Fibroblast of villous mesenchyme (primary cell): ENCODE measurements at places on chromosomes 3 and 15.

- DNase-seq: no peak
Measured at GRCh38 chr3:8856721-8857120, 87.3 kb upstream of the OXTR start.

DNA sequence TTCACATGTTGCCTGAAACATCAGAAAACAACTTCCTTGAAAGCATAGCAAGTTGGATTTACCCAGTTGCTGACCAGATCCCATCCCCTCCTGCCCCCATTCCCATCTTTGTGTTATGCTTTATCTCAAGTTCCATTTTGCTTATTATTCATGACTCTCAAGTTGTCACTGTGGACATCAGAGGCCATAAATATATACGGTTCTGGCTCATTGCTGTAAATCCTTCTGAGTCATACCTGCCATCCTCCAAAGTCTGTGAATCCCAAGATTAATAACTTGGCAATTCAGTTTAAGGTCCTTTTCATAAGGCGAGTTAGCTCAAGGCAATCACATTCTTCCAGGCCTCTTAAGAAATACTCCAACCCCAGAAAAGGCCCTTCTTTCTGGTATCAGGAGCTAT is 126.2 kb upstream of the C2CD4B start:
- no peak for DNase-seq

- no peak for DNase-seq
Measured at GRCh38 chr3:179276743-179277142, 25.8 kb upstream of the KCNMB3 start.

DNA sequence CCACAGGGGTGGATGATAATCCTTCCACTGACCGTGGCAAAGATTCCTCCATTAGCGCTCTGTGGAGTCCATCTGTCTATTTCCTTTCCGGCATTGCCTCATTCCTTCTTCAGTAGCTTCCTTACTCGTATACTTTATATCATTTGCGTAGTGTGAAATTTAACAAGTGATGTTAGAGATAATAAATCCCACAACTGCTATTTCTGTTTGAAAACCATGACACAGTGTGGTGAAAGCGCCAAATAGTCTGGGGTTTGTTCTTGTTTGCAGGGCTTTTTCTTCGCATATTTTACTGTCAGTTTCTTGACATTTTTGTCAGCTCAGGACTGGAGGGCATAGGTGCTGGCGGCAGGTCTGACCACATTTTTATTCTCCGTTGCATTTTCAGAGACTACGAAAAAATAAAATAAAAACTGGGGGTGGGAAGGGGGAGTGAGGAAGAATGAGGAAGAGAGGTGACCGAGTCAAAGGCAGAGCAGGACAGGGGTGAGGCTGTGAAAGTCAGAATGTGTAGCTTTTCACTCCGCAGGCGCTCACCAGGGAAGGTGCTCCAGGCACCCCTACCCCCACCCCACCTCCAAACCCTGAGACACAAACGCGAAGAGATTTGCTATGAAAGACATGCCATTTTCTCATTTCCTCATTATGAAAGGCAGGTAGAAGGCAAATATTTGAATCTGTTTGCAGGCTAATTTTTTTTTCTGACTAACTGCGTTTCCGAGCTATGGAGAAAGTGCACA is 965.0 kb downstream of the MCTP2 start:
- no peak for DNase-seq

- no peak for DNase-seq
Measured at GRCh38 chr3:108292905-108293328, 3.4 kb upstream of the HHLA2 start.

DNA sequence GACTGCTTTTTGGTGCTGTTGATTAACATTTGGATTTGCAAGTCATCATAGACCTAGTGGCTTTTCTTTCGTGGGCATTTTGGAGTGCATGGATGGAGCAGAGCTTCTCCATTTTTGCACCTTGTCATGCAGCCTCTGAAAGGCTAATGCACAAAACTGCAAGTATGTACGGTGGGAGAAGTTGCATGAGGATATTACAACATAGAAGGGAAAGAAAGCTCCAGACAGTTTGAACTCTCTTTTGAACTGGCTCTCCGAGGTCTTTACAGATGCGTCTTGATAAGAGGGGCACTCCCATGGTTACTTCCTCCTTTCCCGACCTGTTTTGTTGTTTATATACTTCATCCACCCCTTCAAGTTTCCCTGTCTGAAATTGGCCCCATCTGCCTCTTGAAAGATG is 147.1 kb upstream of the GBE1 start:
- DNase-seq: no peak

GRCh38 chr3:61610316-61610715 is 48.9 kb downstream of the PTPRG start:
- DNase-seq: no peak

- DNase-seq: no peak
Measured at GRCh38 chr3:65035246-65035645, 347.4 kb upstream of the ADAMTS9 start.

DNA sequence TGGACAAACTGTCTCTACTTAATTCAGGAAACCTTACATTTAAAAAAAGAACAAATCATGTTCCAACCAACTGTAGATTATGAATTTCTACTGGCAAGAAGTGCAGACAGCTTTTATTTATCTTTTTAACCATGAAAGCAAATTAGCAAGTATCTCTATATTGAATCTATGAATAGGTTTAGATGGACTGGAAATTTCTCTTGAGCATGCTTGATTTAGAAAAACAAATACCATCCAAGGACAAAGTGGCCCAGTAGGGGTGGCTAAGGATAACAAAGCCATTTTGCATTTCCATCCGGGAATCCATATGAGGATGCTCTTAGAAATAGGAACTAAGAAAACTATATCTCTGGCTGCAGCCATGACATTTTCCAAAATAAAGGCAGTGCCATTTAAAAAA is 150.6 kb downstream of the KCNMB2 start:
- no peak for DNase-seq

- DNase-seq: no peak
Measured at GRCh38 chr3:167355446-167355845, 24.7 kb downstream of the ZBBX start.

GRCh38 chr3:48637305-48637704 is 2.0 kb upstream of the SLC26A6 start:
- DNase-seq: no peak

DNA sequence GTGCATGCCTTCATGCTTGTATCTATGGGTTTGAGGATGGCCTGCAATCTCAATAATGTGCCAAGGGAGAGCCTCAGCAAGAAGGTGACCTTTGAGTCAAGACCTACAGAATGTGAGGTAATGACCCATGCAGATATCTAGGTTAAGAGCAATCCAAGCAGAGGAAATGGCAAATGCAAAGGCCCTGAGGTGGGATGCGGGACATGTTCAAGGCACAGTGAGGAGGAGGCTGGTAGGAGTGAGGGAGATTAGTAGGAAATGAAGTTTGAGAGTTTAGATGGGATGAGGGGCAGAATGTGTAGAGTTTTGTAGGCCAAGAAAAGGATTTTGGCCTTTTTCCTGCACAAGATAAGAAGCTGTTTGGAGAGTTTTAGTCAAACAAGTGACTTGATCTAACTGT is 4.7 kb upstream of the MAP2K5 start:
- no peak for DNase-seq

- no peak for DNase-seq
Measured at GRCh38 chr3:169563775-169564059, 99.8 kb downstream of the MECOM start.

DNA sequence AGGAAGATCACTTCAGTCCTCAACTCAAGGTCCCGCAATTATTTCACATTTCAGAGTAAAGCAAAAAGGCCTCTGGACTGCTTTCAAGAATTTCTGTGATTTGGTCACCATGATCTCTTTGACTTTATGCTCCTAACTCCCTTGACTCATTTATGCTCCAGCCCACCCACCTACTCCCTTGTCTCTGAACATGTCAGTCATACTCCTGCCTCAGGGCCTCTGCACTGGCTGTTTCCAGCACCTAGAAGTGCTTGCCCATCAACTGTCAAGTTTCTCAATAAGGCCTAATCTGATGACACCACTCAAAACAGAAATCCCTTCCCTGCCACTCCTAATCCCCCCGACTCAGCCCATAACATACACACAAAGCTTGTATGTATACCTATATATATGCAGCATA is 36.1 kb upstream of the CSPG5 start:
- DNase-seq: no peak

DNA sequence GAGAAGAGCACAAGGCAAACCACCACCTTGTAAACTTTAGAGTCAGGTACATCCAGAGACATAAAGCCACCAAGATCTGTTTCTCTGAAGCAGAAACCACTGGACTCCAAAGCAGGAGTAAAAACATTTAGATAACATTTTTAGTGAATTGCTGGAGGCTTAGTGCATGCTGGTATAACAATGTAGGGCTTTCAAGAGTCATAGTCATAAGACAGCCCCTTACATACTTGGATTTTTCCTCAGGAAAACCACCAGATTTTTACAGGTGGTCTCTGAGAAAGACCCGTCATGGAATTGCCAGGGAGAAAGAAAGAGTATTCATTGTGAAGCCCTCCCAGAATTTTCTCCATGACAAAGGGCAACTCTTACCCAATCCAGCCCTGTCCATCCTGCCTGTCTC is 434.5 kb upstream of the NAALADL2 start:
- no peak for DNase-seq

DNA sequence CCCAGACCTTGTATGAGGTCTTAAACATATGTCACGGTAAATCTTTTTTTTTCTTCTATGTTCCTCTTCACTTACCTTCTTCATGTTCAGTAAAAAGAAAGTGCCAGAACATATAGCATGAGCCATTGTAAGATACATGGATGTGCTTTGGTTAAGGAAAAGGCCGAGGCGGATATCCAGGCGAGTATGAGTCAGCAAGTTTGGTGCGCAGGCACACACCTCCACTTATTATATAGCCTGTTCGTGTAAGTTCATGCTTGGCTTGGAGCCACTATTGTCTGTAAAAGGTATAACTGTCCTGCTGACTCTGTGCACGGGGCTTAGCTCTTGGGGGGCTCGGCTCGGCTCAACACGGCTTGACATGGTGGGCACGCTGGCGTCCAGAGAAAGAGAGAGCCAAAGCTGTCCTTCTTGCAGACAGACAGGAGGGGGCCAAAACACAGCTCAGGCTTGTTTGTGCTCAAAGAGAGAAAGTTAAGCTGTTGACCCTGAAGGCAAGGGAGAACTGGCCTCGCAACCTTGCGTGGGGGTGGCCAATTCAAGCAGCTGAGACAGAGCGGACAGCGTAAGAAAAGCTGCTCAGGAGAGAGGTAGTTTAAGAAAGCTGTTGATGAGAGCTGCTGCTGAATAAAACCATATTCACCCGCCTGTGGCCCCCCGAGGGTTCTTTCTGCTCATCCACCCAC is 251.2 kb downstream of the SLC9A9 start:
- no peak for DNase-seq

GRCh38 chr3:13393427-13394360 is 26.4 kb downstream of the NUP210 start:
- no peak for DNase-seq

DNA sequence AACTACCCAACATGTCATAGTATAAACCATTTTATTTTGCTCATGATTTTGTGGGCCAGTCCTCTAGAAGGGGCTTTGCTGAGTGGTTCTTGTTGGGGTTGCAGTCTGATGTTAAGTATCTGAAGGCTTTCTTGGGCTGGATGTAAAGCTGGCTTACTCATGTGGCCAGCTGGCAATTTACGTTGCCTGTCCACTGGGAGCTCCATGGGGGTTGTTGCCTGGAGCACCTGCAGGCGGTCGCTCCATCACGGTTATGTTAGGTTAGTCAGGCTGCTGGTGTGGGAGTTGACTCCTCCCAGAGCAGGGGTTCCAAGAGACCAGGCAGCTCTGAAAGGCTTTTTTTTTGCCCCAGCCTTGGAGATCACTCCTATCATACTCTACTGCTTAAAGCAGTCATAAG is 98.1 kb downstream of the NR1D2 start:
- DNase-seq: no peak

DNA sequence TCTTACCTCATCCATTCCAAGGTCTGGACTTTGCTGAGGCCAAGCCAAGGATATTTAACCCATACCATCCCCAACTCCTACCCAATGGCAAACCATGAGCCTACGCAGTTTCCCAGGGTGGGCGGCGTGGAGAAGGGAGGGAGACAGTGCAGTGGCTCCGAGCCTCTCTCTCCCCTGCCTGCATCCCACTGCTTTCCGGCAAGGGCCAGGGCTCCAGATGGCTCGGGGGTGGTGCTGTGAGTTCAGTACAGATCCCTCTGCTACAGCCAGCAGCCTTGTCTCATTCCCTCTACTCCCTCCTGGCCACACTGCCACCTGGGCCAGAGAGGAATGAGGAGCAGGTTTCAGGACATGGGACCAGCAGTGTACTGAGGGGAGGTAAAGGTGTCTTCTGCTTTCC is 44.3 kb upstream of the APEH start:
- no peak for DNase-seq

DNA sequence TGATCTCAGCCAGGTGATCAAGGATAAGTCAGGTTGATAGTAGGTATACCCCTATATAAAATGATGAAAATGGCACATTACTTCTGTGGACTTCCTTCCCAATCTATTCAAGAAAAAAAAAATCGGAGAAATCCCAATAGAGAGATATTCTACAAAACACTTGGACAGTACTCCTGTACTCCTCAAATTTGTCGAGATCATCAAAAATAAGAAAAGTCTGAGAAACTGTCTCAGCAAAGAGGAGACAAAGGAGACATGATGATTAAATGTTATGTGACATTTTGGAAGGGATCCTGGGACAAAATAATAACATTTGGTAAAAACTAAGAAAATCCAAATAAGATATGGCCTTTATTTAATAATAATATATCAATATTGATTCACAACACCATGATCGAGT is 94.6 kb downstream of the DCLK3 start:
- DNase-seq: no peak

DNA sequence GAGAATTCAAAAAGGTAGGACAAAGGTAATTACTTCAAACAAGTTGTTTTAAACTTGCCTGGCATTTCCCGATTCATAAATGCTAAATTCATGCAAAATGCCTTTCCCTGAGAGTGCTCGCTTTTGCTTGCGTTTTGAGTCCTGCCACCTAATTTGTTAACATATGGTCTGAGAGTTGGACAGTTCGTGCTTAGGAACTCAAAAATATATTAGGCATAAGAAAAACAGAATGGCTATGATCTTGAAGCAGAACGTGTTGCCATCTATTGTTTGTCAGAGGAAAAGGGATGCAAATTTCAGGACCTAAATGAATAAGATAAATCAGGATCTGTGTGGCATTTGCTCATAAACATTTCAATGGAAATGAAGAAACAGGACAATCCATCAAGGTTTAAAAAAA is 195.8 kb downstream of the ZMAT3 start:
- DNase-seq: no peak

DNA sequence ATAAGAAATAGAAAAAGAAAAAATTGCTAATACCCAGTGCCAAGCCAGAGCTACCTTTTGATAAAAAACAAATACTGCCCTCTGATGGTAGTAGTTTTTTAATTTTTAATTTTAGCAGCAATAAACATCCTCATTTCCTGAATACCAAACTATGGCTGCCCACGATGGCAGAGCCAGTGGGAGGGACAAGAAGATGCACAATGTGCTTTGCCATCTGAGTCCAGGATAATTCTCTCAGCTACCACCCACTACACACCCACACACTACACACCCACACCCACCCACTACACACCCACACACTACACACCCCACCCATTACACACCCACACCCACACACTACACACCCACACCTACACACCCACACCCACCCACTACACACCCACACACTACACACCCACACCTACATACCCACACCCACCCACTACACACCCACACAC is 17.8 kb downstream of the CEP19 start:
- DNase-seq: no peak

- no peak for DNase-seq
Measured at GRCh38 chr3:9727041-9727595, 4.4 kb upstream of the BRPF1 start.
